Bronchial smooth muscle cell (primary cell): ENCODE measurements at places on chromosomes 5 and 9. TPM values are rescaled to one million over a fixed set of nuclear protein-coding genes. Genes with fewer than 3 reads are reported as not detected.

PPP1R26 gene
- 5.7 and 6.3 TPM in 2 replicates for total RNA-seq

FOXI1 gene
- not detected in 2 replicates for total RNA-seq

ESM1 gene
- 2.7 TPM in 2 replicates for total RNA-seq

ISL1 gene
- total RNA-seq = not detected in 2 replicates

GPX8 gene
- 62.9 and 72.0 TPM in 2 replicates for total RNA-seq

MYORG gene
- 0.43 and 0.63 TPM in 2 replicates for total RNA-seq

AK8 gene
- 0.26 and 0.47 TPM in 2 replicates for total RNA-seq

CLIC3 gene
- total RNA-seq = 6.8 and 8.2 TPM in 2 replicates

GCNT4 gene
- total RNA-seq = 0.16 and 0.26 TPM in 2 replicates

ZNF462 gene
- total RNA-seq = 12.8 and 14.0 TPM in 2 replicates

CRB2 gene
- total RNA-seq = not detected in 2 replicates

MAP1B gene
- total RNA-seq = 84.5 and 132 TPM in 2 replicates
